CD4-positive, alpha-beta T cell treated with Interleukin-1 beta for 1 hour (primary cell): ENCODE measurements at places on chromosomes 11 and 22.

- DNase-seq, result peak; percentile 58
Measured at GRCh38 chr11:87290304-87290922, 252.7 kb downstream of the TMEM135 start.

GRCh38 chr11:29183301-29183700 lies 833.5 kb downstream of the KCNA4 start:
- DNase-seq, result no peak

GRCh38 chr22:33850724-33851123 lies 69.6 kb downstream of the LARGE1 start:
- no peak for DNase-seq

GRCh38 chr11:8962841-8963240 lies 1.4 kb downstream of the TMEM9B start:
- DNase-seq, result no peak

- DNase-seq, result no peak
Measured at GRCh38 chr11:113567867-113568544, 92.8 kb upstream of the DRD2 start.

DNA sequence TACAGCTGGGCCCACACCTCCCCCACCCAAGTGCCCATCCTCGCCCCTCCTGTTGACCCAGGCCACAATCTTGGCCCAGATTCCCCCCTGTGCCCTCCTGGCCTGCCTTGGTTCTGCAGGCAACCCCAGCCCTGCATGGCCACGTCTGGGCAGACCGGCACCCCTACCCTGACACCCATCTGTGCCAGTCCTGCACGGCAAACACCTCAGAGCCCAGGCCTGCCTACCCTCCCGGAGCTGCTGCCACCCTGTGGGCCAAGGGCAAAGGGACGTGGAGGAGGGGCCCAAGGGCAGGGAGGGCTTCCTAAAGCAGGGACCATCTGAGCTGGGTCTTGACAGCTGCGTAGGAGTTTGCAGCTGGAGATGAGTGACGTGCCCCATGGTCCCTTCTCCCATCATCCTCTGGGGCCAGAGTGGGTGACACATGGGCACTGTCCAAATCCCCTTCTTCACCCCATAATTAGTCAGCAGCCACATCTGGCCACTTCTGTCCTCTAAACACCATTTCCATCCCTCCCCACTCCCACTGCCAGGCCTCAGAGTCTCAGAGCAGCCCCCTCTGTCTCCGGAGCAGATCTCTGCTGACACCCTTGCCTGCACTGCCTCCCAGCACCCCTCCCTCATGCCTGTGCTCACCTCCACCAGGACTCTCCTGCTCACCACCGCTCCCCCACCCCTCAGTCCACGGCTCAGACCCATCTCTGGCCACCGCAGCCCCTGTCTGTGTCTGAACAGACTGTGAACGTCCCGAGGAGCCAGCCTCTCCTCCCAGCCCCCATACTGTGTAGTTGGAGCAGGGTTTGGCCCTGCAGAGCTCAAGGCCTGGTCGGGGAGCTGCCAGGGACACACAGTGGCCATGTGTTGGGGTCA lies 35.6 kb upstream of the PPARA start:
- DNase-seq, result no peak

GRCh38 chr22:24942301-24942700 lies 4.2 kb downstream of the LHFPL7 start:
- DNase-seq, result no peak

- DNase-seq, result no peak
Measured at GRCh38 chr11:116170526-116171120, 602.2 kb downstream of the BUD13 start.

DNA sequence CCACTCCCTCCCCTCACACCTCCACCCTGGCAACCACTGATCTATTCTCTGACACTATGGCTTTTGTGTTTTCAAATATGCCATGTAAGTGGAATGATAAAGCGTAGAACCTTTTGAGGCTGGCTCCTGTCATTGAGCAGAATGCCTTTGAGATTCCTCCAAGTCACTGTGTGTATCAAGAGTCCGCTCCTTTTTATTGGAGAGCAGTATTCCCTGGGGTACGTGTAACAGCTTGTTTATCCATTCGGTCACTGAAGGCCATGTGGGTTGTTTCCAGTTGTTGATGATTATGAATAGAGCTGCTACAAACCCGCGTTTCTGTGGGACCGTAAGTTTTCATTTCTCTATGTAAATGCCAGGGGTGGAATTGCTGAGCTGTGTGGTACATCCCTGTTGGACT lies 10.3 kb downstream of the TP53I11 start:
- DNase-seq, result no peak

GRCh38 chr11:82863209-82863608 lies 37.0 kb downstream of the PRCP start:
- DNase-seq, result no peak

GRCh38 chr11:69320756-69321741 lies 27.1 kb downstream of the MYEOV start:
- DNase-seq, result no peak

DNA sequence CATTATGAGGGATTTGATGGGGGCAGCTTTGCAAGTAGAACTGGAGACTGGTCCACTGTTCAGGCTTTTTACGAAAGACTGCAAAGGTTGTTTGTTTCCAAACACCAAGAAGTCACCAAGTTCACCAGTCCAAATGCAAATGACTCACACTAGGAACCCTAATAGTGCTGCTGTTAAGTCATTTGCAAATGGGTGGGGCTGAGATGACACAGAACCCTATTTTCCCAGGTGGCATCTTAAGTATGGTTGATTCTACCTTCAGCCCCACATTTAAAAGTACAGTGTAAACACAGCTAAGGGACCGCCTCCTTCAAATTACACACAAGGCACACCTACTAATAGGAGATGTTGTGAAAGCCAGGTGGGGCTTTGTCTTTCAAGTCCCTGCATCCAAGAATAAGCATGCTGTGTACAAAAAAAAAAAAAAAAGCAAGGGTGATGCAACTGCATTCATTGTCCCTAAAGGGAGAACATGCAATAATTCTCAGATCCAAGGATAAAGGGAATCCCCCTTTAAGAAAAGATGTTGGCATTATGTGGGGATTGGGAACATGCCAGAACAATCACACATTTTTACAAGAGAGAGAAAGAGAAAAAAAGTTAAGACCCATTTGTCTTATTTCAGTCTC lies 27.3 kb downstream of the BDNF start:
- no peak for DNase-seq

GRCh38 chr11:70323806-70324205 lies 53.3 kb downstream of the PPFIA1 start:
- DNase-seq, result no peak

DNA sequence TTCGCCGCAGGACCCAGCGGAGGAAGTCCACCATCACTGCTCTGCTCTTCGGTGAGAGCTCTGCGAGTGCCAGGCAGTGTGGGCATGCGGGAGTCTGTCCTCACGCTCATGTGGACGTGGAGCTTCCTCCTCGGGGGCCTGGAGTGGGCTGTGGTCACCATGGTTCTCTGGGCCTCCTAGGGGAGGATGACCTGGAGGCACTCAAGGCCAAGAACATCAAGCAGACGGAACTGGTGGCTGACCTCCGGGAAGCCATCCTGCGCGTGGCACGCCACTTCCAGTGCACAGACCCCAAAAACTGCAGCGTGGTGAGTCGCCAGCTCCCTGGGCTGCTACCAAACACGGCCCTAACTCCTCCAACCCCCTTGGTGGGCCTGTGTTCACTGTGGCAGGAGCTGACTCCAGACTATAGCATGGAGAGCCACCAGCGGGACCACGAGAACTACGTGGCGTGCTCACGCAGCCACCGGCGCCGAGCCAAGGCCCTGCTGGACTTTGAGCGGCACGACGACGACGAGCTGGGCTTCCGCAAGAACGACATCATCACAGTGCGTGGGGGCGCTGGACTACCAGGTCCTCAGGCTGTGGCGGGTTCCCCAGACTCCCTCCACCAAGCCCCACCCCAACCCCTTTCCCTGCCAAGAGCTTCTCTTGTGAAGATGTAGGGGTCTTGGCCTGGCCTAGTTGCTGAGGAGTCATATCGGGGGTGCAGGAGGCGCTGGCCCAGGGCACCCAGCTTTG lies 36.8 kb downstream of the SGSM3 start:
- DNase-seq, result no peak

DNA sequence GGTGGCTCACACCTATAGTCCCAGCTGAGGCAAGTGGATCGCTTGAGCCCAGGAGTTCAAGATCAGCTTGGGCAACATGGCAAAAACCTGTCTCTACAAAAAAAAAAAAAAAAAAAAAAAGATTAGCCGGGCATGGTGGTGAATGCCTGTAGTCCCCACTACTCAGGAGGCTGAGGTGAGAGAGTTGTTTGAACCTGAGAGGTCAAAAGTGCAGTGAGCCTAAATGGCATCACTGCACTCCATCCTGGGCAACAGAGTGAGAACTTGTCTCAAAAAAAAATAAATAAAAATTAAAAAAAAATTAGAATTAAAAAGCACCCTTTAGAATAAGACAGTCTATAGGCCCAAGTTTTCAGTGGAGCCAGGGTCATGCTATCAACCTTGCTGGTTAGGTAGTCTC lies 95.5 kb downstream of the PDHX start:
- DNase-seq, result no peak

DNA sequence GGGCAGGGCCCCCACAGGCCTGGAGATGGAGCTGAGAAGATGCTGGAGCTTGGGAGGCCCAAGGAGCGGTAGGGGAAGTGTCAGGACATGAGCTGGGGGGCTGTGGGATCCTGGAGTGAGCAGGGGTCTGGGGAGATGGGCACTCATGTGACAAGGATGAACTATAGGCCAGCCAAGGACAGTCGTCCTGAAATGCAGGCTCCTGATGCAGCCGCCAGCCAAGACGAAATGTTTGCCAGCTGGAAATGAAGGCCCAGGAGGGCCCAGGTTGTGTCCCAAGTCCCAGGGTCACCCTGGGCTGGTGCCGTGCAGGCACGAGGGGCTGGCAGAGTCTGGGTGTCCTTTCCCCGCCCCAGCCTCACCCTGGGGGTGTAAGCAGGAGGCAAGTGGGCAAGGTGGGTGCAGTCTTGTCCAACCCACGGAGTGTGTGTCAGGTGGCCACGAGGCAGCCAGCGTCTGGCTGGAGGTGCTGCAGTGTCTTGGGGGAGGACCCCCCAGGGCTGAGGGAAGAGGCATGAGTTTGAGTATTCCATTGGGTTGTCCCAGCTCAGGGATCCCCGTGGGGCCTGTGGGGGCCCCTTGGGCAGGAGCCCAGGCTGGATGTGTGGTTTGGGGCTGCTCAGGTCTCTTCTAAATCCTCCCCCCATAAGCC lies 21.4 kb downstream of the MRGPRG start:
- DNase-seq, result no peak
